ENCODE measurements at places on chromosomes 3 and 15.

DNA sequence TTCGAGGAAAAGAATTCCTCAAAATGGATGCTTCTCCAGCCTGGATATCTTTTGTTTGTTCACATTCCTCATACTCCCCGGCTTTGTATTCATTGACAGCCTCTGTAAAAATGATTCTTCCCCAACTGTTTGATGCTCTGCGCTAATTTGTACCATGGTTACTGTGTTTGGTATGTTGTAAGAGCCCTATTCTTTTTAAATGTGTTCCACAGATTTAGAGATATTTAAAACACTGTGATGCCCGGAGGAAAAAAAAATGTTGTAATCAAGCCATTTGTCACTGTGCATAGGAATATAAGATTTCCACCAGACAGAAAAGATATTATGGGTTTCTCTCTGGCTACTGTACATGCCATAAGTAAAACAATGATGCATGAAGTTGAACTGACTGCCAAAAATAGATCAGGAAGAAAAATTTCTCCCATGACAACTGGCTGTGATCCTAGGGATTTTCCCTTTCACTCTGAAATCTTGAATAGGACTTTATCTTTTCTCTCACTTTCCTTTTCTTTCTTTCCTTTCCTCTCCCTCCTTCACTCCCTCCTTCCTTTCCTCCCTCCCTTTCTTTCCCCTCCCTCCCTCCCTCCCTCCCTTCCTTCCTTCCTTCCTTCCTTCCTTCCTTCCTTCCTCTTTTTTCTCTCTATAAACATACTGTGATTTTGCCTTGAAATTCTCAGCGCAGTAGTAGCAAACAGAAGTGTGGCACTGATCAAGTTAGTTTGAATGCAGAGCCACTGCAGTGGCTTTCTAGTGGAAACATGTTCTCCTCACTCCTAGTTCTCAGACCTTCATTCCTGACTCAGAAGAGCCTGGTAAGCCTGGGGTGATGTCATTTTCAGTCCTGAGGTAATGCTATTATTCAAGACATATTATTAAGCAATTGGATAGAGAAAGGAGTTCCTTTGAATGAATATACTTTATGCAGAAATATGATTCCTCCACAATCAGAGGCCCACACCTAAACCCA, 254.9 kb upstream of the TBL1XR1 start:
- DNase-seq, result no peak

- no peak for DNase-seq
Measured at GRCh38 chr15:74817370-74817737, 4.7 kb downstream of the LMAN1L start.

DNA sequence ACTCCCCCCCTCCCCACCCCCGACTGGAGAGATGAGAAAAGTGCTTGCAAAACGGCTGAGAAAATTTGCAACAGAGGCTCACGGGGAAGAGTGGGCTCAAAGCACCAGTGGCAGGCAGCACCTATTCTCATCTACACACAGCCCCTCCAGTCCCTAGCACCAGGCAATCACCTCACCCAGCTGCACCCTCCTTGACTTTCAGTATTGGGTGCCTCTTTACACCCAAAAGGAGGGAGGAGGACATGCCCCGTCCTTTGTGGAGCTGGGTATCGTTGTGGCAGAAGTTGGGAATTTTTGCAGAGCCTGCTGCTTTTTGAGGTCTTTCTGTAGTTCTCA, 182.8 kb upstream of the TOPAZ1 start:
- DNase-seq, result no peak

DNA sequence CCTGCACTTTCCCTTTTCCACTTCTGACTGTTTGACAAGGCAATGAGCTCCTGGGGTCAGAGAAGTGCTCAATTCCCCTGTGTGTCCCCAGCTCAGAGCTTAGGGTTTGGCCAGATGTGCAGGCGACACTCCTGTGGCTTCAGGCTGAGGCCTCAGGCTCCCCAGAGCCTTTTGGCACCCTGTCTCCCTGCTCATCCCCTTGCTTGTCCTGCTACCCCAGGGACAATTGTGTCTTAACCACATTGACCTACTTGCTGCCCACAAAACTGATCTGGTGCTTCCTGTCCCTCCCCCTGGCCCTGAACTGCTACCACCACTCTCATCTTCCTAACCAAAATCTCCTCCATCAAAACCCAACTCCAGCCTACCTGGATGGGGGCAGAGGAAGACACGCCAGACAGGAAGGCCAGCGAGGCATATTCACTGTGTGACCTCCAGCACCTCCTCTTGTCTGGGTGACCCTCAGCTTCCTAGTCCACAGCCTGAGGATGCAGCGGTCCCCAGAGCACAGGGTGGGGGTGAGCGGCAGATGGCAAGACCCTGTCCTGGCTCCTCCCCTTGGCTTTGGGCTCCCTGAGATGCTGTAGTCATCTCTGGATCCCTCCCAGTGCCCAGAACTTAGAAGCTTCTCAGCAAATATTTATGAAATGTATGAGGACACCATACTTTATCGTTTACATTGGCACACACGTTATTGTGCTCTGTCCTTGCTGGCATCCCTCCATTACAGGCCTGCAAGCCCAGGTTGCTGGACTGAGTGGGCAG, 98.9 kb upstream of the SLC6A6 start:
- DNase-seq, result no peak

- no peak for DNase-seq
Measured at GRCh38 chr3:142694225-142694624, 29.6 kb upstream of the TRPC1 start.

DNA sequence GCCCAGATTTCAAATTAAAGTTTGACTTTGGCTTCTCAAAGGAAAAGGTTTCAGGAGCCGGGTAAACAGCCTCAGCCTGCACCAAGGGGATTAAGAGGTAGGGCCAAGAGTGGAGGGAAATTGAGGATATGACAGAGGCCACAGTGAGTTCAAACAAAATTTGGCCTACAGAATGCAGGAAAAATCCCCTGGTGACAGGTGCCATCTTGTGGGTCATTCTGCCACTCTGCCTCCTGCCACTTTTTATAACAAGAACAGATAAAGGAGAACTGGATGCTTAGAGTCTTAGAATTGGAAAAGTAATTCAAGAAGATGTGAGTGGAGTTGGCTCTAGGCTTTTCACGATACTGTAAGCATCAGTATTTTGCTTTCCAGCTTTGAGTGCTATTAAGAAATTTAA, 253.2 kb downstream of the NR2F2 start:
- no peak for DNase-seq

- no peak for DNase-seq
Measured at GRCh38 chr3:13590841-13591520, 42.1 kb downstream of the FBLN2 start.

- no peak for DNase-seq
Measured at GRCh38 chr15:69861331-69862171, 236.2 kb downstream of the TLE3 start.

DNA sequence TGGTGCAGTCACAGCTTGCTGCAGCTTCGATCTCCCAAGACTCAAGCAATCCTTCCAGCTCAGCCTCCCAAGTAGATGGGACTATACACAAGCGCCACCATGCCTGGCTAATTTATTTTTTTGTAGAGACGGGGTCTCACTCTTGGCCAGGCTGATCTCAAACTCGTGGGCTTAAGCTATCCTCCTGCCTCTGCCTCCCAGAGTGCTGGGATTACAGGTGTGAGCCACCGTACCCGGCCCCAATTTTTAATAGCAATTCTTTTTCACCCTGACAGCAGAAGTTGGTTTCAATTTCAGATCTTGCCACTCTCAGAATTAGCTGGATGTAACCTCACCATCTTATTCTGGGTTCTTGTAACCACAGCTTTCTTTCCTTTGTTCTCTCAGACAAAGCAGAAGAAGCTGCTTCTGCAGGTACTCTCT, 64.8 kb downstream of the TRIM71 start:
- no peak for DNase-seq

Data from stimulated activated CD8-positive, alpha-beta memory T cell treated with anti-CD3 and anti-CD28 coated beads, Interleukin-7, amount 100 ng/mL, for 4 hours (primary cell).